ENCODE measurements at places on chromosomes 6 and 20.

GRCh38 chr20:35602851-35603495, 12.7 kb upstream of the SPAG4 start:
- DNase-seq = no peak

DNA sequence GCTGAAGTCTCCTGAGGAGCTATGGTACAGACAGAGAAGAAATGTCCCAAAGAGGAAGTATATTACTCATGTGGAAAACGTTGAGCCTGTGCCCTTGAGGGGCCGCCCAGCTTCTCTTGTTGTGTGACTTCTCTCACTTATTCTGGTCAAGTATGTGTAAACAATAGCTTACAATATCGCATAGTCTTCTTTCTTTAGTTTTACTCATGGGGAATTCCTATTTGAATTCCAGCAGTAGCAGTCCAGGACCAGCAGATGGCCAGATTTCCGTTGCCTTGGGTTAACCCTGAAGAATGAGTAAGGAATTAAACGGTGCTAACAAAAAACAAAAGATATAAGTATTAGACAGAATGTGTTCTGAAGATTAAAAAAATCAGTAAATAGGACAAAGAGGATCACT, 522.0 kb upstream of the GJE1 start:
- DNase-seq = no peak

GRCh38 chr6:107323133-107323785, 136.1 kb downstream of the PDSS2 start:
- DNase-seq = no peak

- DNase-seq = no peak
Measured at GRCh38 chr6:147255948-147256674, 51.9 kb downstream of the STXBP5 start.

GRCh38 chr6:157556671-157557430, 175.9 kb downstream of the ZDHHC14 start:
- DNase-seq = peak; percentile 76

- no peak for DNase-seq
Measured at GRCh38 chr6:112485120-112485826, 138.1 kb downstream of the RFPL4B start.

DNA sequence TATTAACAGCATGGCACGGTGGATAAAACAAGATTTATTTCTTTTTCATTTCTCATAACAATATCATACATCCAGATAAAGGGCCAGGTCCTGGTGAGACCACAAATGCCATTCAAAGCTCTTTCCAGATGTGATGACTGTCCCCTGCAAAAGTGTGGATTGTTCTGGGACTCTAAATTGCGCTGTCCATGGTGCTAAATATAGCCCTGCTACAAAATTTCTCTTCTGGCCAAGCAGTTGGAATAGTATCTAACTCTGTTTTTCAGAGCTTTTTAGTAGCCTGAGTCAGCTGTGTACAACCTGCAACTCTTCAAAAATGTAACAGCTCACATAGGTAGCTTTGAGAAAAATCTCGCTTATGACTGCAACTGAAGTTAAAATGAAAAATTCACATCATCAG, 115.8 kb downstream of the MANEA start:
- DNase-seq = no peak

DNA sequence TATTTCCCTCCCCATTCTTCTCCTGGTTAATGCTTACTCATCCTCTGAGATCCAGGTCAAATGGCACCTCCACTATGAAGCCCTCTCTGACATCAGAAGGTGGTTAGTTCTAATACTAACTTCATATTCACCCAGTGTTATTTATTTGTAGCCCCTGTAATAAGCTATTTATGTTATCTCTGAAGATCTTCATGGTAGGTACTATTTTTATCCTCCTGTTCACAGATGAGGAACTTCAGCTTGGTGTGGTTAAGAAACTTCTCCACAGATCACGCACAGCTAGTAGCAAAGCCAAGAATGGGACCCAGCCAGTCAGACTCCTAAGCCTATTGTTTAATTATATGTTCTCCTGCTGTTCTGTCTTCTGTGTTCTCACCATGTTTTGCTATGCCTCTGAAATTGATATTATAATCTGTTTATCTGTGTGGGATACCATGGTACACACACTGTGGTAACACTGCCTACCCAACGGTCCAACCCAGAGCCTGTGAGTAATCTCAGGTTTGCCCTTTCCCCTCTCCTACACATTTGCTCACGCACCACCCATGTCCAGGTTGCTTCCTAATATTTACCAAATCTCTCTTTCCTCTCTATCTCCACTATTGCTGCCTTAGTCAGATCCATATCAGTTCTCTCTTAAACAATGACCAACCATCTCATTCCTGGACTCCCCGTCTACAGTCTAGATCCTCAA, 98.4 kb downstream of the IPCEF1 start:
- DNase-seq = no peak

- DNase-seq = no peak
Measured at GRCh38 chr6:41798901-41799558, 11.5 kb downstream of the TOMM6 start.
